ENCODE measurements at places on chromosomes 7 and 10.

GRCh38 chr7:130363026-130363847, 17.1 kb upstream of the CPA1 start:
- no peak for DNase-seq

DNA sequence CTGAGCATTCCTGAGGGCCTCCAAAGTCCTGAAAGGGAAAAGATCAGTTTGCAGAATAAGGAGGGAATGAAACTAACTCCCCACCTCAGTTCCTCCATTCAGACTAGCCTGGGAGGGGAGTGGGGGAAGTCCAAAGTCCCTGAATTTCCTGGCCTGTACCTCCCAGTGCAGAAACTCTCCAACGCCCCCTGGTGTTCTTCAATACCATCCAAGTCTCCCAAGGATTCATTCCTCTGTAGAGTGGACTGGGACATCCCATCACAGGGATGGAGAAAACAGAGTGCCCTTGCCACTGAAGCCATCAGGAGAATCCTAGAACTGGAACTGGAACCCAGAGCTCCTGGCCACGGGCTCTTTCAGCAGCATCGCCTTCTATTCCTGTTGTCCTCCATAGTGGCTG, 1.6 kb upstream of the COL13A1 start:
- peak; percentile 45 for DNase-seq

GRCh38 chr7:18754766-18755165, 259.2 kb downstream of the HDAC9 start:
- DNase-seq = no peak

DNA sequence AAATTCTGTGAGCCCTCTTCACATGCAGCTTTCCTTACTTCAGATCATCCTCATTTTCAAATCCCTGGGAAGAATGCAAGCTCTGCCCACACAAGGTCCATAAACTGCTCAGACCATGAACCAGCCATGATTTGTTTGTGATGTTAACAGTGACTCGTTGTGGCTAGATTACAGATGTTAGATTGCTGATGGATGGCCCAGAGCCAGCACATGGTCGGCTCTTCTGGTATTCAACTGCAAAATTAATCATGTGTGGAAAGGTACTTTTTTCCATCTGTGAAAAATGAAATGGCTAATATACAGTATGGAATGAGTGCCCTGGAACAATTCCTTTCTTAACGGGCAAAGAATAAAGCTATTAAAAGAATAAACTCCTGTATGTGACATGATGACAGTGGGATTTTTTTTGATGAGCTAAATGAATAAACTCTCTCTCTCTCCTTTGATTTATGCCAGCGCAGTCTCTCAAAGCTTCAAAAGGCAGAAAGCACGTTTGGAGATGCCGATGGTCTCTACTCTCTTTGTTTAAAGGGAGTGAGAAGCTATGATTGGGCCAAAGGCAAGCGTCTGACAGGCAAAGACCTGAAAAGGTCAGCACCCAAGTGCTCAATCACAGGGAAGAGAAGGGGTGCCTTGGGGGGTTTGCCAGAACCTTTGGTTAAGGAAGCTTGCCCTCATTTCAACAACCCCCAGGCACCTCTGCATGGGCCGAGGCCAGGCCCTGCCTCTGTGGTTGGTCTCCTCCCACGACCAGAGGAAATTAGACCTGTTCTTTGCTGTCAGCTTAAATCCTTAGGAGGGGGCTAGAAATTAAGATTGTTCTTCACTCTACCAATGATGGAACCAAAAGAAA, 444.0 kb upstream of the NFE2L3 start:
- DNase-seq = no peak

DNA sequence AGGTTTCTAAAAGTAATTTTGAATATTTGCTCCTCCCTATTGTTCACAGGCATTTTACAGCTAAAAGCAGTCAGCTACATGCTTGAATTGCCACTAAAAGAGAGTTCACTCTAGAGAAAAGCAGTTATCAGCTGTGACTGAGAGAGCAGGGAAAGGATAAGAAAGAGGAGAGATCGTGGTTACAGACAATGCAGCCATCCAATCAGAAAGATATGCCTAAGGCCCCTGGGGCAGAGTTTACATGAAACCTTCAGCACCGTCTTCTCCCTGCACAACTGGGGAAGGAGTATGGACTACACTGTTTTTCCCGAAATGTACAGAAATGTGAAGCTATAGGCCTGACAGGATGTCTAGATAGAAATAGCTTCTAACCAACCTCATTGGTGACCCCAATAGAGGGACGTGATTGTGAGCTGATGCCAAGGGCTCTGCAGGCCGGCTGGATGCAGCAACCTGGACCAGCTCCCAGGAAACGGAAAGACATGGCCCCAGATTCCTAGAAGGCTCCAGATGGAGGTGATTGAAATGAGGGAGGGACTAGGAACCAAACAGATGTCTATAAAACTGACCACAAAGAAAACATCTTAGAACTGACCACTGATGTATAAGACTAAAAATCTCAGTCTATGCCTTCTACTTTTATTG, 3.2 kb upstream of the VSTM4 start:
- DNase-seq = no peak

DNA sequence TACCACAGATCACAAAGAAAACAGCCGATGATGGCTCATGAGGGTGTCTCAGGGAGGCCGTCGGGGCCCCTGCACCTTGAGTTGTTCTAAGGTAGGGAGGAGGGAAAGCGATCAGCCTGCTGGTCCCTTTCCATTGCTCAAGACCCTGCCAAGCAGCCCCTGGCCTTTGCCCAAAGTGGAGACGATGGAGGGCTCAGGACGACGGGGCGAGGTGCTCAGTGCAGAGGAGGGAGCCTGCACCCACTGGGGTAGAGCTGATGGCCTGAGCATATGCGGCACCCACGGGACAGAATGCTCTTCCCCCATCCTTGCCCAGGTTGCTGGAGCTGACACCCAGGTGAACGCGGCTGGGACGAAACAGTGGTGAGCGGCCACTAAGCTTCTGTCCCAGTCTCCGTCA, 58.3 kb upstream of the FAM20C start:
- DNase-seq = no peak

- peak; percentile 45 for DNase-seq
Measured at GRCh38 chr10:80596391-80597257, 58.9 kb downstream of the SH2D4B start.

GRCh38 chr7:1302936-1303335, 70.3 kb downstream of the UNCX start:
- DNase-seq = no peak

DNA sequence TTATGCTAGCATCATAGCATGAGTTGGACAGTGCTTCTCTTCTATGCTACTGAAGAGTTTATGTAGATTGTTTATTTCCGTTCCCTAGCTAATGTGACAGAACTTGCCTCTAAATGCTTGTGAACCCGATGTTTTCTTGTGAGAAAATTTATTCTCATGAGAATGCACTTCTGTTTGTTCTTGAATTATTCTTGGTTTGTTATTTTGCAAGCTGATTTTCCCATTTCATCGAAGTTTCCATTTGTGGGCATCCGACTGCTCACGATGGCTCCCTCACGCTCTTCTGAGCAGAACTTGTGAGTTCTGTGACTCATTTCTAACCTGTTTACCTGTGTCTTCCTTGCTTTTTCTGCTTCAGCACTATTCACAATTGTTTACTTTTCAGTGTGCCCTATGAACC, 59.9 kb downstream of the WDFY4 start:
- DNase-seq = no peak

GRCh38 chr7:141280100-141280499, 206.2 kb downstream of the TMEM178B start:
- DNase-seq = no peak

DNA sequence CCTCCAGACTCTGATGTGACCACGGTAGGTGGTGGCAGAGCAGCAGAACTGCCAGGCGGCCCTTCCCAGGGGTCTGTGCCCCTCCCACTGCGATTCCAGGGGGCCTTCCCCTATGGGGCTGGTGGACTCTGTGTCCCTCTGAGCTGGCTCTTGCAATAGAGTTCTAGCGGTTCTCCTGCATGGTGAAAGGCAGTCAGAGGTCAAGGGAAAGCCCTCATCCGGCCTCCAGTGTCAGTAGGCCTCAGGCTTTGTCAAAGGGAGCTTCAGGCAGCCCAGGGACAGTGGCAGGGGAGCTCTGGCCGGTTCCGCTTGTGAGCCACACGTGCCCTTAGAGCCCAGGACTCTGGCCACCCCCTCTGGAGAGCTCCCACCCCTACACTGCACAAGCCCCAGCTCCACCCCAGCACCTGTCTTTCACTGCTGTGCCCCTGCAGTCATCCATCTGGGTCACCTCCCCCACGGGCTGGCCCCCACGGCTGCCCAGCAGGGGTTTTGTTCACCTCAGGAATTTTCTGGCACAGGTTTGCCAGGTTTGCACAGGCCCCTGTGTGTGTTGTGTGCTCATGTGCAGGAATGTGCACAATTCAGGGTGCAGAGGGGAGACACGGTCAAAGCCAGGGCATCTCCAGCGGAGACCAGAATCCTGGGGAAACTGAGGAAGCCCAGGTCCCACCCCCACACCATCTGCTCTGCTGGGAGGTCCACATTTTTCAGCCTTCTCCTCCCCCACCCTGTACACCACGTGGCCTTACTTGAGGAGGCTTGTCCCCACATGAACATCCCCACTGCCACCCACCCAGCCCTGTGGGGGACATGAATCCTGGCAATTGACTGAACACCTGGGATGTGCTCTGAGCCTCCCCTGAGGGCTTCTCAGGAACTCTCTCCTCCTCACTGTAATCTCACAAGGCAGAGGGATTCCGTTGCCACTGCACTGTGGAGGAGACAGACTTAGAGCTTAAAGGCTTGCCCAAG, 23.8 kb downstream of the C10orf105 start:
- DNase-seq = no peak

- DNase-seq = no peak
Measured at GRCh38 chr7:106270122-106270977, 14.4 kb downstream of the NAMPT start.

DNA sequence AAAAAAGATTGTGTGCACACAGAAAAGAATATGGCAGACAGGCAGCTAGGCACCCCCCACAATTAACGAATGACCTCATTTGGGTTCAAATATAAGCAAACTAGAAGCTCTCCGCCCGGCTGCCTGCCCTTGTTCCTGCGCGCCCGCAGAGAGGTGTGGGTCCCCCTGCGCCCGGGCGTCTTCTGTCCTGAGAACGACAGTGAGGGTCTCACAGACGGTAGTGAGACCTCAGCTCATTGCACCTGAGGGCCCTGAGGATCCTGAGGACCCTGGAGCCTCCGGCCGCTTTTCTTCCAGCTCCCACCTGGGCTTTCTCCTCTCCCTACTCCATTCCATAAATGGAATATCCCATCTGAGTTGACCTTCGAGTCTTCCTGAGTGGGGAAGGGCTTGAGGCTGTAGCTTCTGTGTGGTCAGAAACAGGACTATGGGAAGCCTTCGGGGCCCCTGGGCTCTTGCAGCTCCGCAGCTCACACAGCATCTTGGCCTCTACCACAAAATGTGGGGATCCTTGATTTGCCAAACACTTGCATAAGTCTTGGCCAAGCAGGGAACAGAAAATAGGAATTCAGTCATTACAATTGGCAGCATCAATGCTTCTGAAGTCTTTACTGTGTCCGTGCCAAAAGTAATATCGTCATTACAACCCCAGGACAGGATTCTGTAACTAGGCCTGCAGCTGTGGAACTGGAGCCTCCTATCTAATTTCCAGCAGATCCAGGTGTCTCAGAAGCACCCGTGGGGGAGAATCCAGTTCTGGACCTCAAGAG, 43.8 kb downstream of the JAKMIP3 start:
- DNase-seq = no peak

DNA sequence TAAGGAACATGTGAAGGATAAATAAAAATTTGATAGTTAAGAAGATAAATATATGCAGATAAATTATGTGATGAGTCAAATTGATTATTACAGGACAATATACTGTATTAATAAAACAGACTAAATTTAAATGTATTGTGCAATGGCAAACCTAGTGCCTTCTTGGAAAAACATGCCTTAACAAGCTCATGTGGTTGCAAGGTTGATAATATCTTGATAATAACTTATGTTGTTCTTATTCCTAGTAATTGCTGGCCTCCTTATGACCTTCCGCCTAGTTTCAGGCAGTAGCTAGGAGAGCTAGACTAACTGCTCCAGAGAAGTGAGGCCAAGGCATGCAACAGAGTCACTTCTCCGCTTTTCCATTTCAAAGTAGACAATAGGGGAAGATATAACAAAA, 7.6 kb upstream of the RAB11FIP2 start:
- no peak for DNase-seq

GRCh38 chr7:112970771-112971170, 115.9 kb downstream of the GPR85 start:
- DNase-seq = no peak

DNA sequence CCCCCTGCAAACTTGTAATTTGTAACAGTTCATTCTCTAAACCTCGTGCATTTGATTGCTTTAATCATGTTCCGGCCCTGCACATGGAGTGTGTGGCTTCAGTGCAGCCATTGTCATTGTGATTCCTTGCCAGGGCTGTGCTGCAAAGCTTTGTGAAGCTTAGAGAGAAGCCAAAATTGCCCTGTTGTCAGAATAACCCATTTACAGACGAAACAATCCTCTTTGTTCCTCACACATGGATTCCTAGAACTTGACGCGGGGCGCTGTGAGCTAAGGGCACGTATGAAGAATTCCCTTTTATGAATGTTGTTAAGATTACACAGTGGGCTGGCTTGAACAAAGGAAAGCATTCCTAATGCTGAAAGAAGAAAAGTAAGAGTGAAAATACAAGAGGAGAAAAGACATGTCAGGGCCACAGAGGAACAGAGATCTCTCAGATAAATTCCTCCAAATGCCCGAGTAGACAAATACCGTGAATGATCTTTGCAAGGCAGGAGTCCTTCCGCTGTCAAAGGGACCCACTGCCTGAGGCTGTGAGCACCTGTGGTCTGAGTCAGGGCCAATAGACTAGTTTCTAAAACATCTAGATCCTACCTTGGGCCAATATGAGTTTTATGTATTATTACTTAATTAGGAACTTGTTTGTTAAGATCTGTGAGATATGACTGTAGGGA, 205.4 kb upstream of the C7orf33 start:
- peak; percentile 47 for DNase-seq

- DNase-seq = no peak
Measured at GRCh38 chr7:7923818-7924217, 44.8 kb upstream of the GLCCI1 start.

DNA sequence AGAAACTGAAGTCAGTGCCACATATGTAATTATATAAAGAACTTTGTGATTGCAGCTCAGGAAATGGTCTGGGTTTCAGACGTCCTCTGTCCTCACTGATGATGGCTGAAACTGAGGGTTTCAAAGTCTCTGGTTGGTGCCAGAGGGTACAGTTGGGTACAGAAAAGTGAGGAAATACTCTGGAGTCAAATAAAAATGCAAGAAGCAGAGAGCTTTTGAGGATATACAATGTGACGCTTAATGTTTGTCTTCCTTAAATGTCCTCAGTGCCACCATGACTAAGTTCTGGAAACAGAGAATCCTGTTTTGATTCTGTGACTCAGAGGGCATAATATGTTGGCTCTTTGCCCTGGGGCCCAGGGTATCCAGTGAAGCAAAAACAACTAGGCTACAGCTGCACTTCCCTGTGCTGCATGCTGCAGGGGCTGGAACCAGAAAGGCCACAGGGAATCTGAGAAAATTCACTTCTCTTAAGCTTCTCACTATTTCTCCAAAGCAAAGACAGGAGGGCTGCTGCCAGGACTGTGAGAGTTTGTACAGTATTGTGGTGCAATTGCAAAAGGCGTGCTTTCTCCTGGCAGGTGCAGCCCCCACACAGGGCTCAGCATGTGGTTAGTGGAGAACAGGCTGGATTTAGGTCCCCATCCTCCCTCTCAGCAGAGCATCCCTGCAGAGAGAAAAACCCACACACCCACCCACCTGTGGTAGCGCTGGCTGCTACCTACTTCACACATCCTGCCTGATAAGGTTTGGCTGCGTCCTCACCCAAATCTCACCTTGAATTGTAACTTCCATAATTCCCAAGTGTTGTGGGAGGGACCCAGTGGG, 169.5 kb upstream of the SVIL start:
- peak; percentile 80 for DNase-seq

All from thyroid gland (tissue), 4 donors.